ENCODE measurements at places on chromosomes 5 and 9.

DNA sequence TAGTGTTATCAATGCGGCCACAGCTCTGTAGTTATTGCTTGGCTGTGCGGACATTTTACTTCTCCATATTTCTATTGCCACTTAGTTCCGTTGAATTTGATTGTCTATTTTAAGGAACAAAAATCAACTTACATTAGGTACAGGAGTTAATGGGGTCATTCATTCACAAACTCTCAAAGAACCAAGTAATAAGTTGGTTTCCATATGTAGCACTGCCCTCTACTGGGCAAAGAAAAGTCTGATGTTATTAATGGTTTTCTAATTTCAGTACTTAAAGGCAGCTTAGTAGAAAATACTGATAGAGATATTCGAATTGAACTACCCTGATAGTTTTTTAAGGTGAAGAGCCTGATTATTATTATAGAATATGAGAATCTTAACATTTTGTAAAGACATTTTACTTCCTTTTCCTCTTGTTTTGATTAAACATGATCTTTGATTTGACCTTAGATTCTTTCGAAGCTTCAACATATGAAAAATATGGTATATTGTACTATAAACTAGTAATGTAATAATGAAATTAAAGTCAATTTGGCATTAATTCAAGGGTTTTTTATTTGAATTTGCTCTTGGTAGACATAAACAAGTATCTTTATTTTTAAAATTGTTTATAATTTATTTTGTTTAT, 119.5 kb upstream of the CTNND2 start:
- DNase-seq: no peak

GRCh38 chr5:756865-757345, 27.6 kb downstream of the ZDHHC11B start:
- DNase-seq: no peak

DNA sequence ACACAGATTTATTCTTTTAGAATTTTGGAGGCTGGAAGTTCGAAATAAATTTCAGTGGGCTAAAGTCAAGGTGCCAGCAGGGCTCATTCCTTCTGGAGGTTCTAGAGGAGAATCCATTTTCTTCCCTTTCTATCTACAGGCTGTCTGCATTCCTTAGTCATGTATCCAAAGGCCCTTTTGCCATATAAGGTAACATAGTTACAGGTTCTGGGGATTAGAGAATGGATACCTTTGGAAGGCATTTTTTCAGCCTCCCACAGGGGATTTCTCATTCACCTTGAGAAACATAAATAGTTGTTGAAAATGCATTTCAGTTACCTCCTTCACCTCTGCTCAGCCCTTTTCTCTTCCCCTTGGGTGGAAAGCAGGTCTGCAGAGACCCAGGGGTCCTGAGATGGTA, 280.0 kb upstream of the MAP3K1 start:
- no peak for DNase-seq

DNA sequence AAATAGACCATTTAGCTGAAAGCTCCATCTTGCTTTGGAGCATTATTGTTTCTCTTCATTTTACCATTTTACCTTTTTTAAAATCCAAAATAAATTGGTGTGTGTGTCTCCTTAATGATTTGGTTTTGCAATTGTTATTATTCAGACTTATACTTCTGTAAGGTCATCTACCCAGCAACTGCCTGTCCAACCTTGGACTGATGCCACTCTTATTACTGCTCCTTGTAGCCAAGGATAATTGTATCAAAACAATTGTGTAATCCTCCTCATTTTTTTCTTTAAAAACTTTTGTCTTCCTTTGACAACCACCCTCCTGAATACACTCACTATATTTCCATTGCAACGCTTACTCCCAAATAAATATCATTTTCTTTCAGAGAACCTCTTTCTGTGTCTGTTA, 30.3 kb upstream of the HMGCR start:
- DNase-seq: no peak

- DNase-seq: no peak
These were observed 157.1 kb downstream of the ZNF462 start for GRCh38 chr9:107020040-107020530.

GRCh38 chr9:27934471-27934870, 361.2 kb upstream of the C9orf72 start:
- no peak for DNase-seq

GRCh38 chr5:88979244-88979643, 96.3 kb upstream of the MEF2C start:
- no peak for DNase-seq

DNA sequence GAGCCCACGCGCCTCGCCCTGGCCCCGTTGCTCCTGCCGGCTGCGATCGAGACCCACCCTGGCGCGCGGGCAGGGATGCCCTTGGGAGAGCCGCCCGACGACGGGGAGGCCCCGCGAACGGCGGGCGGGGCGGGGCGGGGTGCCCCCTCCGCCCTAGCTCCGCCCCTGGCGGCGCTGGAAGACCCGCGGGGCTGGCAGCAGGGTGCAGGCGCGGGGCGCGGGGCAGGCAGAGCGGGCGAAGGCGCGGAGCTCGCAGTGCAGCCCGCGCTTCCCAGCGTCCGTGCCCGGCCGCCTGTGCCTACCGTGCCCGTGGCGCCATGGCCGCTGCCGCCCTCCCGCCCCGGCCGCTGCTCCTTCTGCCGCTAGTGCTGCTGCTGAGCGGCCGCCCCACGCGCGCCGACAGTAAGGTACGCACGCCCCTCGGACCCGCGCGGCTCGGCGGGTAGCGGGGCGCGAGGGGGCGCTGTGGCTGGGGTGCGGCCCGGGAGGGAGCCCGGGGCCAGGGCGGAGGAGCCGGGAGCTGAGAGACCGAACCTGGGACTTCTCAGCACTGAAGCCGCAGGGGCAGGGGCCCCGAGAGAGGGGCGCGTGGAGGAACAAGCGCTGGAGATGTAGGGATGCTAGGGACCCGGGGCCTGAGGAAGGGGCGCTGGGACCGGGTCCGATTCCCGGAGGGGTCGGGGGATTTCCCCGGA, at the start of gene OLFML2A:
TSS of gene OLFML2A (plus strand) at position 180 of the 695 bp plus-strand sequence. CDS start at position 318, 138 bp downstream.
- no peak for DNase-seq

DNA sequence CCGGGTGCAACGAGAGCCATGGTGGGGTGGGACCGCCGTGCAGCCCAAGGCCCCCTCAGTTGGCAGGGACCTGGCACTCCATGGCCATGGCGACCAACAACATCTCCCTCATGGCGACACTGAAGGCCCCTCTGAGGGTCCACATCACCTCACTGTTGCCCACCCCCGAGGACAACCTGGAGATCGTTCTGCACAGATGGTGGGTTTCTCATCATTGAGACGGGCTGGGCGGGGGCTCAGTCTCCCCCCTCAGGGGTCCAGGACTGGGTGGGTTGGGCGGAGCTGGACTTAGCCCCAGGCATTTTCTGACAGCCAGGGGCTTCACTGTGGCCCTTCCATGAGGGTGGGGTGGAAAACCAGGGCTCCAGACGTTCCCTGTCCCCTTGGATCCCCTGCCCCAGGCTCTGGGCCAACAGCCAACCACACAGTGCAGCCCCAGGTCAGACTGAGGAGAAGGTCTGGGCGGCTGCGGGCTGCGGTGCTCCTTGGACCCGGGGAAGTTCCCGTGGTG, 734 bp downstream of the PAEP start:
- no peak for DNase-seq

DNA sequence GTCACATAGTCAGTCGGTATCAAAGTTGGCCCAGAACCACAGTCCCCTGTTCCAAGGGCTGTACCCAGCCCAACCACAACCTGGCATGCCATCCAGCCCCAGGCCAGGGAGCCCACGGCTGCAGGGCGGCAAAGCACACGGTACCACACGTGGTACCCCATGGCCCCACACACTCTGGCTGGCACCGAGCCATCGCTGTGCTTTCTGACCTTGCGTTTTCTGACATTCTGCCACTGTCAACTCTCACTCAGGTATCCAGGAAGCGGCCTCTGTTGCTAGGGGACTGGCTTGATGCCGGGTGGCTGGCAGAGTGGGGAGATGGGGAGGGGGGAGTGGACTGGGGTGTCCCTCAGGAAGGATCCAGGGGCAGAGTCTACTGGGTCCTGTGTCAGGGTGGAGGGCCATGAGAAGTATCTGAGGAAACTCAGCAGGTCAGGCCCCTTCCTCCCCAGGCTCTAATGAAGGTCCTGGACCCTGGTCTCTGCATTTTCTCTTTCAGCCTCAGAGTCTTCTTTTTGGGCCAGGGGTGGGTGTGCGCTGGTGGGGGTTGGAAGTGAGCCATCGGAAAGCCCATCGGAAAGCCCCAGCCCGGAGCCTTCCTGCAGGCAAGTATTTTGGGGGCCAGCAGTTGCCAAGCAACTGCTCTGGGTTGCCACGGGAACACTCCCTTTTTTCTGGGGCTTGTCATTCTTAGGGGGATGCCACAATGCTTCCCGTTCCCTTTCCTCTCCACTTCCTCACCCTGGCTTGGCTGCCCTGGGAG, 21.0 kb upstream of the RALGDS start:
- DNase-seq: no peak

DNA sequence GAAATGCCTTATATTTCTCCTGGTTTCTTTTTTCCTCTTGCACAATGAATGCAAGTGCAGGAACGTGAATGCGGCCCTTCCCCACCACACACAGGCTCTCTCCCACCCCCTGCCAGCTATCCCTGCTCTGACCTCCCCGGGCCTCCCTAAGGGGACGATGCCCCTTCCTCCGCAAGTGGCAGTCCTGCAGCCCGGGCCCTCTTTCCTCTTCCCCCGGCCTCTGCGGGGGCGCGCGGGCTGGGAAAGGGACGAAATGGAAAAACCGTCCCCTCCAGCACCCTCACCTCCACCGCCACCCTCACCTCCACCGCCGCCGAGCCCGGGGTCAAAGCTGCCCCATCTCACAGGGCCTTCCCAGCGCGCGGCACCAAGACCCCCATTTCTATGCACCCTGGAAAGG, 44.7 kb downstream of the GAS1 start:
- DNase-seq: no peak

- no peak for DNase-seq
These were observed 25.9 kb downstream of the ZDHHC11B start for GRCh38 chr5:758698-759053.

- DNase-seq: no peak
These were observed 34.0 kb downstream of the CCNJL start for GRCh38 chr5:160278343-160278742.

DNA sequence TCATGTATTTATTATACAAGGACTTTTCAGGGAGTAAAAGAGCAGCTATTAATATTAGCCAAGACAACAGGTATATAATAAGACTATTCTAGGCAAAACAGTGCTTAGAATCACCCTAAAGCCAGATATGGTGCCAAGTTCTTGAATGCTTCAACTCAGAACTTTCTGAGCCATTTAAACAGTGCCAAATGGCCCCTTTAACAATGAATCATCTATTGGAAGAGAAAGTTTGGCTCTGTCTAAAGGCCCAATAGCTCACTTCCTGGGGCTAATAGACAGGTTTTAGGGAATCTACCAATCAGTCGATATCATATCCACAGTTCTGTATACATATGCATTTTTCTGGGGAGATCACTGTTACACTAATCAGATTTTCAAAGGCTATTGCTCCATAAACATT, 42.9 kb downstream of the ZNF474 start:
- no peak for DNase-seq

GRCh38 chr5:135010502-135011354, 23.3 kb downstream of the PITX1 start:
- DNase-seq: no peak

DNA sequence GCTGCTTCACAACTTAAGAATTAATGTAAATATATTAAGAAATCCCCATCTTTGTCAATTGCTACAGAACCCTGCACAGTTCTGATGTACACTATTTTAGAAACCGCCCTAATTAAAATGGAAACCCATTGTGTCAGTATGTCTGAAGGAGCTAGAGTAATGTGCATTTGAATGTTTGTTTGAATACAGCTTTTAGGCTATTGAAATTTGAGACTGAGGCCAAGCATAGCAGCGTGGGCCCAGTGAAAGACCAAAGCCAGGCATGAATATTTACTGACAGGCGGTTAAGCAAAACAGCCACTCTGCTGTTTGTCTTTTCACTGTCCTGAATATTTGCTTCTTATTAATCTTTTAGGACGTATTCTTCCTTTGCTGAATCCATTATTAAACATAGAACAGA, 252.3 kb downstream of the IZUMO3 start:
- no peak for DNase-seq

- no peak for DNase-seq
These were observed 95.8 kb downstream of the ALDH1A1 start for GRCh38 chr9:72856972-72857623.

DNA sequence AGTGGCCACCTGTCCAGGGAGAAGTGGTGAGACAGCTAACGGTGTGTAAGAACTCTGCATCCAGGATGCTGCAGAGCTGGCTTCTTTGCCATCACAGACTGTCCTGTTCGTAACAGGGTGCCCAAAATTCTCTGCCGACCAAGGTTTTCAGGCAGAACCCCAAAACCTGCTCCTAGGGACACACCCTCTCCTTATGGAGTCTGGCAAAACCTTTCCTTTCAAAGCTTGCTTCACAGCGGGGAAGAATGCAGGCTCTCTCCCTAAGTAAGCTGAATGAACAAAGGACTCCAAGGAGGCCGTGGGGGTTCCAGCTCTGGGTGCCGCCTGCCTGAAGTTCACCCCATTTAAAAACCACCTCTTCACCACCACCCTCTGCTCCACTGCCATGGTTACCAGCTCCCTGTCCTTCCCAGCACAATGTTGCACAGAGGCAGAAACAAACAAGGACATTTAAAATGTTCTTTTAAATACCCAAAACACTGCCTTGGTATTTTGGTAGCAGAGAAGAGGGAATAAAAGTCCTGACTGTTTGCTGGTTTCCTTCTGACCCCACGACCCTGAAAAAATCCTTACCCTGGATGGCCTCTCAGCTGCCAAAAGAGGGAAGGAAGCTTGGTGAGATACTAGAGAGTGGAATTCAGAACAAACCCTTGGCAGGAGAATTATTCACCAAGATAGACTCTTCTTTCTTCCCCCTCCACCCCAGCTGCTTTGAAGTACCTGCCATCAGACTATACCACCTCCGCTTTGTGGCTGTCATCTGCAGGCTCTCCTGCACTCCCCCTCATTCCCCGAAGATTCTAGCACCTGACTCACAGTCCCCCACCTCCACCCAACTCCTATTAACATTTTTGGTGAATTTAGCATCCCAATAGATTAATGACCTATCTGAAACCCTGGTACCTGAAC, 7.1 kb upstream of the KLF9 start:
- no peak for DNase-seq

DNA sequence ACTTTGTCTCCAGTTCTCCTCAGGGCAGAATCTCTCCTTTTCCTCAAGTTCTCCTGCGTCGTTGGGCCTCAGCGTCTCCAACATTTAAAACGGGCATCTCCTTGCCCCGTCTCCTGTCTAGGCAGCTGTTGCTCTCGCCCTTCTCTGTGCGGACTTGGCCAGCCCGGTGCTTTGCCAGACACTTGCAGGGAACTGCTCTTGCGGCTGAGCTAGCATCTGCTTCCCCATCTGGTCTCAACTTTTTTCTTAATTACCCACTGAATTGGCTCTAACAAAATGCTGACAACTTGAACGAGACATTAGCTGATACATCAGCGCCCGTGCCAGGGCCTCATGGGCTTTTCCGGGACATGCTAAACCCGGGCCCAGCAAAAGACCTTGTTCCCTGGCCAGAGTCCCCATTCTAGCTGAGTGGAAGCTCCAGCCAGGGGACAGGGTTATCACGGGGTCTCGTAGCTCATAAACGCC, 25.1 kb downstream of the ZNF618 start:
- DNase-seq: no peak

DNA sequence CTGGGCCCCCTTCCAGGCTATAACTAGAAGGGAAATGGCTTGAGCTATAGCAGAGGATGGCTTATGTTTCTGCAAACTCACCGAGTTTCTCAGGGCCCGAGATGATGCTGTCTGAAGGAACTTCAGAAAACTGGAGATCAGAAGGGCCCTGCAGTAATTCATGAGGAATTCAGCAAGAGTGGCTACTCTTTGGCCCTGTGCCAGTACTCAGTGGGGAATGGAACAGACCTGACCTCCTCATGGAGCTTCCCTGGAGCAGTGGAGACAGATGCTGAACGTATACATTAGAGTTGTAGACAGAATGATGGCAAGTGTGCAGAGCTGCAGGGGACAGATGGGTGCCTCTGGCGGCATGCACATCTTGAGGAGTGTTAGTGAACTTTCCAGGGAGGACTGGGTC, 17.3 kb upstream of the SMIM32 start:
- no peak for DNase-seq

Measured in NCI-H187 (cell line).